WTC11 (cell line): ENCODE measurements at places on chromosomes 2 and 18. TPM values are rescaled to one million over a fixed set of nuclear protein-coding genes. Genes with fewer than 3 reads are reported as not detected.

Gene PDE1A
- 0.25 TPM in 1 of 3 replicates, not detected in the others for total RNA-seq

GRCh38 chr2:158359846-158360245 is 96.7 kb downstream of the CCDC148 start:
- peak; percentile 19 for DNase-seq

DNA sequence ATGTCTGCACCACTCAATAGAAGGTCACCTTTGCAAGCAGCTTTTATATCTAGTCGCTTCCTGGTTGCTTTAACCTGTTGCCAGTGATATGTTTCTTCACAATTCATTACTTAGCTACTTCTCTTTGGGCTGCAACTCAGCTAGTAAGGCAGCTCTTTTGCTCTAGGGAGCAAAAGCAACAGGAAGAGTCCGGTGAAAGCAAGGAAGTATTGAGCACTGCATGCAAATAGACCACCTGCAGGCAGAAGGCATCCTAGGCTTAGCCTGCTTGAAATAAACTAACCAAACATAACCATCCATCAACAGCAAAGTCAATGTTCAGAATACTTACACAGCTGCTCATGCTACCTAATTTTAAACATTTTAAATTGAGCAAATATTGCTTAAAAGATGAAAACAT is 529.2 kb upstream of the LINC00305 start:
- peak; percentile 16 for DNase-seq

DNA sequence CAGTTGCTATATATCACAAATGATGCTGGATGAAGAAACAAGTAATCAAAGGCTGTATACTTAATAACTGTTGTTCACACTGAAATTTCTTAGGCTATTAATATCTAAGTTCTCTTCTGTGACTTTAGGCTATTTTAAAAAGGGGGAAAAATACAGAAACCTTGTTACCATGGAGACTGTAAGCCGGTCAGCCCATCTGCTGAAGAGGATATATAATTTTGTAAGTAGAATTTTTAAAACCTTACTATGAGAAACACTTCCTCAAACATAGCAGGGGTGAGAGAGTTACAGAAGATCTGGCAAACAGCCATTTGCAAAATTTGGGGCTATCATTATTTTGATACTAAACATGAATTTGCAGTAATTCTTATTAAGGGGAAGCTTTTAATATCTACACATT is 27.8 kb downstream of the CACNB4 start:
- DNase-seq: no peak

- DNase-seq: peak; percentile 18
Observed at GRCh38 chr2:168614172-168615018, 158.3 kb downstream of the CERS6 start.

GRCh38 chr2:120489023-120489422 is 143.1 kb downstream of the INHBB start:
- DNase-seq: no peak

- DNase-seq: no peak
Observed at GRCh38 chr2:145460112-145460511, 940.2 kb upstream of the ZEB2 start.
